Stimulated activated CD8-positive, alpha-beta memory T cell treated with anti-CD3 and anti-CD28 coated beads, Interleukin-12 subunit alpha, Interleukin-12 subunit beta, amount 100 ng/mL, for 1 hour (primary cell): ENCODE measurements at places on chromosomes 1 and 21.

DNA sequence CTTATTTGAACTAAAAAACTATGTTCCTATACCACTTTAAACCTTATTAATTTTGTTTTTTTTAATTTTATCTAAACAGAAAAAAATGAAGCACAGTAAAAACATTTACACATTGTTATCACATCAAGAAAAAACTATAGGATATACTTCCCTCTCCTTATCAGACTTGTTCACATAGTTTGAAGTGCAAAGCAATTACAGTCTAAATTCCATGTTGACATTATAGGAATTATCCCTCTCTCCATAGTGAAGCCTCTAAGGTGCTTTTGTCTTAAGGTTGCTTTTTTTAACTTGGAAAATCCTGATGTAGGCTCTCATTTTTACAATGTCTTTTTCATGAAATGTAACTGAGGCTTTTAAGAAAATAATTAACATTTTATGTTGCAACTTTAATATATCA lies 85.8 kb downstream of the RGS21 start:
- no peak for DNase-seq

DNA sequence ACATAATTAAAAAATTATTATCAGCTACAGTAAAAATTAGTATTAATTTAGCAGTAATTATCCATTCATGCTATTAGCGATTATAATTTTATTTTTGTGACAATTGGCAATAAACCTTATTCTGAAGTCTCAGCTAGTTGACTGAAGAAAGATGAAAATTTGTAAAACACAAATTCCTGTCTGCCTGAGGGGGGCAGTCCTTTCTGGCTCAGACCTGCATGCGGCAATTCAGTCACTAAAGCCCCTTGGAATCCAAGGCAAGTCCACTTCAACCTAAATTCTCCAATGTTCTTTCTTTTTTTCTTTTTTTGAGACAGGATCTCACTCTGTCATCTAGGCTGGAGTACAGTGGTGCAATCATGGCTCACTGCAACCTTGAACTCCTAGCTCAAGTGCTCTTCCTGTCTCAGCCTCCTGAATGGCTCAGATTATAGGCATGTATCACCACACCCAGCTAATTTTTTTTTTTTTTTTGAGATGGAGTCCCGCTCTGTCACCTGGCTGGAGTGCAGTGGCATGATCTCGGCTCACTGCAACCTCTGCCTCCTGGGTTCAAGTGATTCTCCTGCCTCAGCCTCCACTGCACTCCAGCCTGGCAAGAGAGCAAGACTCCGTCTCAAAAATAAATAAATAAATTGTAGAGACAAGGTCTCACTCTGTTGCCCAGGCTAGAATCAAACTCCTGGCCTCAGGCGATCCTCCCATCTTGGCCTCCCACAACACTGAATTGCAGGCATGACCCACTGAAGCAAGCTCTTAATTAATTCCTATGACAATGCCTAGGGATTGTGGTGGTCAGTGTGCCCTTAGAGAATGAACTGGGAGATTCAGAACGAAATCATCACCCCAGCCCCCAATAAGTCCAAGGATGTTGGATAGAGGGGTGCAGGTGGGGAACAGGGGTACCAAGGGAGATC lies 24.2 kb upstream of the ITPKB start:
- no peak for DNase-seq

- no peak for DNase-seq
These were observed 11.0 kb upstream of the TNFRSF8 start for GRCh38 chr1:12052008-12052573.

DNA sequence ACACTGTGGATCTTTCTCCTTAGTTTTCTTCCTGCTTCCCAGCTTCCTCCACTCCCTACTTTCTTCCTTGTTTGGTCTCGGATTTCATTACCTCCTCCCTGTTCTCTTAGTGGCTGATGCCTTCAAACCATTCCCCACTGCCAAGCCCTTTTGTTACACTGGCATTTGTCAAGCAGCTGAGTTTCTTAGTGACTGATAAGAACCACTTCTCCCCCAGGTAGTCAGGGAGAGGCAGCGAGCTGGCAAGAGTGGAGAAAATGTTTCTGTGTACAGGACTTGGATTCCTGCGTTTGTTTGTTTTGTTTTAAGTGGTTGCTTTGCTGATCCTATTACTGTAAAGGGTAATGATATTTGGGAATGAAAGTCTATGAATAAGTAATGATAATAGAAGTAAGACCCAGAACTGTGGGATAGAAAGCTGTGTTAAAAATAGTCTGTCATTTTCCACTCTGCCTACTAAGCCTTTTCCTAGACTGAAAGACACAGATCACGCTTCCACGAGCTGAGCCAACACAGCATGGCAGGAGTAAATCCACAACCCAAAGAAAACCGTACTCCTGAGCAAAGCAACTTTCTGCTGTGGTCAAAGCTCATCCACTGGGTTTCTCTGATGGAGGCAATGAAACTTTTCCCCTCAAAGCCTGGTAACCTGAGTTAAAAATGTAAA lies 10.1 kb upstream of the SERTAD4 start:
- no peak for DNase-seq

DNA sequence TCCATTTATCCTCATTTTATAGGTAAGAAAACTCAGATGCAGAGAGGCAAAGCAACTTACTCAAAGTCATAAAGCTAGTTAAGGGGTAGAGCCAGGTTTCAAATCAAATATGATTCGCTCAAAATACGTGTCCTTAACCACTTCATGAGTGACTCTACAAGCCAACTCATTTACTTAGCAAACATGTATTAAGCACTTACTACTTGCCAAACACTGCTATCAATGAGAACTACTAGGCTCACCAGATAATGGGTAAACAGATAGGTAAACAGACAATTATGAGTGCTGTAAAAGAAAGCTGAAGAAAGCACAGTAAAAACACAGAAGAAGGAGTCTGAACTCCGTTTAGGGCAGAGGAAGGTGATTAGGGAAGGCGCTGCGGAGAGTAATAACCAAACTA lies 65.9 kb downstream of the WDR64 start:
- no peak for DNase-seq

- DNase-seq: no peak
These were observed 1.0 kb upstream of the KCNC4 start for GRCh38 chr1:110208916-110209645.

- DNase-seq: no peak
These were observed 216.4 kb downstream of the SLC44A5 start for GRCh38 chr1:75394386-75395139.

GRCh38 chr1:85463731-85464496 lies 1.0 kb downstream of the DDAH1 start:
- no peak for DNase-seq

DNA sequence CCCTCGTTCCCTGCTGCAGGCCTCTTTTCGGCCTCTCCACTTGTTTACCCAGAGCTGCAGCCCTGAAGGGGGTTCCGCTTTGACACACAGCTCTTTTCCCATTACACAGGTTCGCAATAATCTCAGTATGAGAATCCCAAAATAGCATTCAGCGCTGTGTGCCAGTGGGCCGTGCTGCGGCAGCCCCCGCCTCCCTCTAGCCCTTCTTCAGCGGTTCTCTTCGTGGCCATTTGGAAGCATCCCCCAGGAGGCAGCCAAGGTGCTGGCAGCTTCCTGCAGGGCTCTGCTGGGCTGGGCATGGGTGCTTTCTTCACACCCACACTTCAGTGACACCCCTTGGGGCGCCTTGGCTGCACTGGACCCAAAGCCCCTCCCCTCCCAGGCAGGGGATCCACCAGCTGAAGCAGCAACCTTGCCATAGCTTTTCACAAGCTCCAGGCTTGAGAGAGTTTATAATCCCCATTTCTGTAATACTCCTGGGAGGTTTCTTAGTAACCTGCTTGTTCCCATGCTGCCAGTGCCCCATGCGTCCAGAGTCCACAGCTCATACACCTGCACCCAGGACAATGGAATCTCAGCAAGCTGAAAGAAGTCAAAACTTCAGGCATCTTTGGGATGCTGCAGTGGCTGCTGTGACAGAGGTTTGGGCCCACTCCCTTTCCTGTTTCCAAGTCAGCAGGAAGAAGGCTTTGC lies 8.1 kb downstream of the NCF2 start:
- DNase-seq: no peak

GRCh38 chr21:31564439-31564838 lies 95.1 kb upstream of the SOD1 start:
- DNase-seq: no peak

DNA sequence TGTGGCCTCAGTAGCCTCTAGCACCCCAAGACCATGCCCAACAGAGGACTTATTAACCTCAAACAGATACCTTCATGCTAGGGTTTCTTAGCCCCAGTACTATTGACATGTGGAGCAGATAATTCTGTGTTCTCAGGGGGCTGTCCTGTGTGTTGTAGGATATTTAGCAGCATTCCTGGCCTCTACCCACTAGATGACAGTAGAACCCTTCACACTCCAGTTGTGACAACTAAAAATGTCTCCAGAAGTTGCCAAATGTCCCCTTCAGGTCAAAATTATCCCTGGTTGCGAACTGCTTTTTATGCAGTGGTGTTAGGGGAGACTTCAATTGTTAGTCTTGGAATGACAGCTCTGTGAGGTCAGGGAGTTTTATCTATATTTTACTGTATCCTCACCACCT lies 8.1 kb downstream of the KAZN start:
- no peak for DNase-seq

DNA sequence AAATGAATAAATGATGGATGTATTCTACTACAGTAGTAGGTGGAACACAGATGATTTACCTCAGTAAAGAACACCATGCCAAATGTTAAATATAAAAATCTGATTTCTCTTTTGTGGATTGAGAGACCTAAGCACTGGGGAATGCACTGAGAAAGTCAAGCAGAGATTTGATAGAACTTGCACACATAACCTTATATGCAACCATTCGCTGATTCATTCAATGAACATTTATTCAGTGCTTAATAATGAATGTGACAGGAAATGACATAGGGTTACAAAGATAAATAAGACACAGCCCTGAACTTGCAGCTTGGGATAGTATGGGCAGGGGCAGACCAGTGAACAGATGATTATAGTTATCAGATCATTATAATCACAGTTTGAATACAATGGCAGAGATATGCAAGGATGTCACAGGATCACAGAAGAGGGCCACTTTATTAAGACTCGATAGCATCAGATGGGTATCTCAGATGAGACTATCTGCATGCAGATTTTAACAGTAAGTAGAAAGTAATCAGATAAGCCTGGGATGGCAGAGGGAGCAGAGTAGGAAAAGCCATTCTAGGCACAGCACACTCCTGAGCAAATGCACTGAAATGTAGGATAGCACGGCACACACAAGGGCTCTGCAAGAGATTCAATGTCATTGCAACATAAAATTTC lies 169.4 kb downstream of the ASTN1 start:
- DNase-seq: no peak

- DNase-seq: no peak
These were observed 1.5 kb downstream of the THEMIS2 start for GRCh38 chr1:27873671-27874384.

DNA sequence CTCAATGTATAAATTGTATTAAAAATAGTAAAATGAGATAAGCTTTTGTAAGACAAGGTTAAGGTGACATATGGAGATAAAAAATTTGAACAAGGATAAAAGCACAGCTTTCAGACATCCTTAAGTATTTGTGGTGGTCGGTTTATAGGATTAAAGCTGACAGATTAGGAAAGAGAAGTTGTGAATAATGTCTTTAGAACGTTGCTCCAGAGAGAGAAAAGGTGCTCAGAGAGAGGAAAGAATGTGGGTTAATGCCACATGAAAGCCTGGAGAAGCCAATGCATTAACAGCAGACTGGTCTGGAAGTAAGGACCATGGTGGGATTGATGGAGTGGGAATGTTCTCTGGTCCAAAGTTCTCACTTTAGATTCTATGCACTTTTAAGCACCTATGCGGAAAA lies 44.8 kb downstream of the ATP6V1G3 start:
- no peak for DNase-seq
